ENCODE measurements at places on chromosomes 5 and 9.

- DNase-seq: no peak
Measured at GRCh38 chr5:152144556-152144955, 219.9 kb upstream of the GLRA1 start.

DNA sequence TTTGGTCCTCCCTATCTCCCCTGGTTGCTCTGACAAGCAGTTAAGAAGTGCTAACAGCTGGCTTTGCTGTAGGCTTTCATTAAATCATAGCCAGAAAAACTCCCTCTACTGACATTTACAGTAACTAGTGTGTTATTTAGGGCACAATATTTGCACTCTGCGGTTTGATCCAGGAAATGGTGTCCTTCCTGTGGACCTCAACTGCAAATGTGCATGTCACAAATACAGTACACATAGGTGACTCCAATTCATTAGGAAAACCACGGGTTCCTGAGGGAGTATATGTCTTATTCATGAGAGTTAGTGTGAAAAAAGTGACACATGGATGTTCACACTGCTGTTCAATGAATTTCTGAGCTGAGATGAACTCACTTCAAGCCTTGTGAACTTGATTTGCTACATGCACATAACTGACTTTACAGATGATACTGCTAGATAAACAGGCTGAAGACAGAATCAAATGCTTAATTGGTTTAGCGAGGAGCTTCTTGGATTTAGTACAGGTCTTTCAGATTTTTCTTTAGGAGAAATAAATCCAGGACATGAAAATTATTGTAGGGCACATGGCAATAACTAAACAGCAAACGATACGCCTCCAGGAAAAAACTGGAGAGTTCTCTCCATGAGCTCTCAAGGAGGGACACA is 281.5 kb downstream of the EFNA5 start:
- no peak for DNase-seq

GRCh38 chr5:16507716-16508115 is 42.1 kb upstream of the ZNF622 start:
- no peak for DNase-seq

DNA sequence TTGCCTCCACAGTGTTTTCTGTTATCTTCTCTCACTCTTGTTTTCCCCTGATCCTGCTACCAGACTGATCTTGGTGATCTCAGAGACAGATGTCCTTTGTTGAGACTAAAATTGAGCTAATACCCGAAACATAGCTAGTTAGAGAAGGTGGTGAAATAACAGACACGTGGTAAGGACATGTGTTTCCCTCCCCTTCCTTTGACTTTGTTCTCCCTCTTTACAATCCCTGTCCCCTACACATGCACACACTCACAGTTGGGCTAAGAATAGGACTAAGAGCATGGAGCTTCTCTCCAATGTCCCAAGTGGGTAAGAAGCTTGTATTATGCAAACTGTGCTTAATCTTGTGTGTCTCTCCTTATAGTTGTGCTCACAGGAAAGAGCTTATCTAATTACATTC is 1603.0 kb upstream of the C9orf72 start:
- DNase-seq: no peak

- DNase-seq: no peak
Measured at GRCh38 chr5:56155992-56156584, 77.0 kb downstream of the ANKRD55 start.

DNA sequence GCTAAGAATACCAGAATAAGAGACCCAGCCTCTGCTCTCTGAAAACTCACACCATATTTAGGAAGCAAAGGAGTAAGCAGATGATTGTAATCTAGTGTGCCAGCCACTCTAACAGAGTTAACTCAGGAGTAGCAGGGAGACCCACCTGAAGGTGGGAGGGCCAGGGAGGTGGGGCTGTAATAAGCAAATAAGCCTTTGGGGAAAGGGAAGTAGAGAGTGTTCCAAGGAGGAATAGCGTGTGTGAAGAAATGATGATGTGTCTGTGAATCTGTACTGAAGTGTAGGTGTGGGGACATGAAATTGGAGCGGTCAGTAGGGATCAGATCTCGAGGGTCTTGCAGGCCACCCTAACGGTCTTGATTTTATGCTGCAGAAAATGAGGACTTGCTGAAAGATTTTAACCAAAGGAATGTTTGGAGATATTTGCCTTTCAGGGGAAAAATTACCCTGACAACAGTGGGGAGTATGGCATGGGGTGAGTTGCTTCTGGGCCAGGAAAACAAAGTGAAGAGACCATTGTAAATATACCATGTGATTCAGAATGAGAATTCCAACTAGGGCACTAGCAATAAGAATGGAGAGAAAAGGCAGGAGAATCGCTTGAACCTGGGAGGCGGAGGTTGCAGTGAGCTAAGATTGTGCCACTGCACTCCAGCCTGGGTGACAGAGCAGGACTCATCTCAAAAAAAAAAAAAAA is 44.1 kb upstream of the FSD1L start:
- DNase-seq: no peak

DNA sequence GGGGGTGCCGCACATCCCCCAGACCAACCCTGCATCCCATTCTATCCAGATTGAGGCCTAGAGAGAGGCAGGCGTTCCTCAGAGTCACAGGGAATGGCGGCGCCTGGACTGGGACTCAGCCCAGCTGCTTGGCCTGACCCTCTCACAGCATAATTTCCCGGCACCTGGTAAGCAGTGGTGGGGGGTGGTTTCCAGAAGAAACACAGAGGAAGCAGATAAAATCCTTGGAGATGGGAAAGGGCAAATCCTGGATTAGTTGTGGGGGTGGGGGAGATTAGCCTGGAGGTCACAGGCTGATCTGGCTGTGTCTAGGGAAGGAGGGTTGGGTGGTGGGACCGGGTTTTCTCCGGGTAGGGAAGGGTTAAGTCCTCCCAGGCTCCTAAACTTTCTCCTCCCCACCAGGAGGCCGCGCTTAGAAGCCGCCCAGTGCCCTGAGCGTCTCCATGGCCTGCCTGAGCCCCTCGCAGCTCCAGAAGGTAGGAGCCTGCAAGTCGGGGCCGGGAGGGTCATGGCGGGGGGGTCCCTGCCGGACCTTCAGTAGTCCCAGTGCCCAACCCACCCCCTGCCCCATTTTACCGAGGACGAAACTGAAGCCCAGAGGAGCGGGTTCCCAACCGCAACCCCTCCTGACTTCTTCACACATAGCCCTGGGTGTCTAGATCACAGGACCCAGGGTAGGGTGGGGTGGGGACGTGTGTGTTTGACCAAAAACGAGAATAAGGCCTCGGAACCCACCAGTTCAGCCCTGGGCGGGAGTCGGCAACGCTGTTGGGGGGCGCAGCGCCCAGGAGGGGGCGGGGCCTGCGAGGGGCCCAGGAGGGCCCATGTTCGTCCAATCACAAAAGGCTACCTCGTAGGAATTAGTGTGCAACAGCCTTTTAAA is 1.3 kb downstream of the PHYHD1 start:
- DNase-seq: no peak

- no peak for DNase-seq
Measured at GRCh38 chr9:127897193-127897692, 2.2 kb downstream of the ST6GALNAC6 start.

Measured in stimulated activated CD4-positive, alpha-beta T cell treated with anti-CD3 and anti-CD28 coated beads, Interleukin-2, amount 100 ng/mL, for 48 hours (primary cell).